ENCODE measurements at places on chromosomes 6 and 20.
A peak's percentile ranks its signal among the peaks of the same experiment; 100 is the strongest.

- no peak for DNase-seq
Observed at GRCh38 chr20:21136015-21136732, 10.3 kb downstream of the KIZ start.

GRCh38 chr6:109260126-109260525 lies 122.1 kb downstream of the CD164 start:
- no peak for DNase-seq

GRCh38 chr6:119174879-119175817 lies 96.7 kb upstream of the FAM184A start:
- no peak for DNase-seq

DNA sequence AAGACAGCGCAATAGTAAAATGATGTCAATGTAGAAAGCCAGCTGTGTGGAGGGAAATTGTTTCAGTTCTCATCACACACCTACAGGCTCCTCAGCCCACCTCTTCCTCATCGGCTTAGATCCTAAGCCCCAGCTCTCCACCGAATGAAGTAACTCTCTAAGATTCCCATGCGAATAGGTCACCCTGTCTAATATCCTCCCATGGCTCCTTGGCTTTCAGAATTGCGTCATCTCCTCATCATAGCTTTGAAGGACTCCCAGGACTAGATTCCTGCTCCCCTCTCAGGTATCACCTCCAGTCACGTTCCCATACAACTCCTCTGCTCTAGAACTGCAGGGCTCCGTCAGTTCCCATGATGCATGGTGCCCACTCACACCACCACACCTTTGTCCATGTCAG lies 16.2 kb upstream of the SLC22A16 start:
- DNase-seq = no peak

DNA sequence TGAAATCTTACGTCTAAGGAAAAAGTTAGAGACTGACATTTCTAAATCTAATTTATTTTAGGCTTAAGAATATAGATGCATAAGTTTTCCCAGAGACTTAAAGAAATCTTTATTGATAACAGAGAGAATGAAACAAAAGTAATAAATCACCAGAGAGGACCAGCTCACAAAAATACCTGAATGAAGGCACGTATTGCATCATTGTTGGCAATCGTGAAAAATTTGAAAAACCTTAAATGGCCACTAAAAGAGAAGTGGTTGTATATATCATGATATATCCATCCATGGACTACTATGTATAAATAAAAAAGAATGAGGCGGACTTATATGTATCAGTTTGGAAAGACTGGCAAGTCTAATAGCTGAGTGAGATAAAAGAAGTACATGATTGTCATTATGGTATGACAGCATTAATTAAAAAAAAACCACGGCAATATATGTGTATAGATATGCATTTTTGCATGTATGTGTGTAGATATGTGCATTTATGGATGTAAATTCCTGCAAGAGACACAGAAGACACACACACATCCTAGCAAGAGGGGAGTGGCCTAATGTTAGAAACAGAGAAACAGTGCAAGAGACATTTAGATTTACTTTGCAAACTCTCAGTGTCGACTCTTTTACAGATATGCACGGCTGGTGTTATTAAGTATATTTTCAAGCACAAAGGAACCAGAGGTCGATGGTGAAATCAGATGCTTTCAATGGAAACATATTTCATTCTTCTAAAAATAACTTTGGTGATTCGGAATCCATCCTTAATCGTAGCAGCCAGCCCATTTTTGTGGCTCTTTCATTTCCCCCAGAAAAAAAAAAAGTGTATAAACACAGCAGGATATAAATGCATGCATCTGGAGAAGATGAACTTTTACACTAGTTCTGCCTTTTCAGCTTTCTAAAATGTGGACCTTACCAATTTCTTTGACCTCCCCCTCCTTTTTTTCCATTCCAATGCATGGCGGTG lies 156.1 kb upstream of the SALL4 start:
- DNase-seq = no peak

GRCh38 chr20:51385646-51386530 lies 156.6 kb downstream of the NFATC2 start:
- DNase-seq = peak; percentile 24

GRCh38 chr6:3789018-3789895 lies 37.7 kb upstream of the PXDC1 start:
- no peak for DNase-seq

DNA sequence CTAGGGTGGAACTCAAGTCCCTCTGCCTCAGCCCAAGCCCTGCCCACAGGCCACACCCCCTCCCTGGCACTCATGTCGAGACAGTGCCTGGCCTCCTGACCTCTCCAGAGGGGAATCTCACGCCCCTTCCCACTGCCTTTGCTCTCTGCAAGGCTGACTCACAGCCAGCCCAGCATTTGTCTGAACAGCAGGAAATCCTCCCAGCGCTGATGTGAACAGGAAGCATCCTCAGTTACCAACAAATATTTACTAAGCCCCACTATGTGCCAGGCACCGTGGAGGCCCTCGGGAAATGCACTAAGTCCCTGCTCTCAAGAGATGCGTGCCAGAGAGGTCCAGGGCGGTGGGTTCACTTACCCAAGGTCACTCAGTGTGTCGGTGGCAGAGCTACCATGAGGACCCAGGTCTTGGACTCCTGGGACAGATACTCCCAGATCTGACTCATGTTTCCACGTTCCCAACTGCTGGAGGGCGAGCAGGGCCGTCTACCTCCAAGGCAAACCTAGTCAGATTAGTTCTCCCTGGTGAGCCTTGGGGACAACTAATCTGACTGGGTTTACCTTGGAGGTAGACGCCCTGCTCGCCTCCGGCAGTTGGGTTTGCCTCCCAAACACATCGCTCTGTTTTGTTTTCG lies 7.8 kb downstream of the ADA start:
- peak; percentile 49 for DNase-seq

GRCh38 chr6:127518710-127519468 lies at the start of gene MTCL3:
Gene MTCL3, minus strand, starts transcription at chr6:127519335.
- DNase-seq = peak; percentile 73

DNA sequence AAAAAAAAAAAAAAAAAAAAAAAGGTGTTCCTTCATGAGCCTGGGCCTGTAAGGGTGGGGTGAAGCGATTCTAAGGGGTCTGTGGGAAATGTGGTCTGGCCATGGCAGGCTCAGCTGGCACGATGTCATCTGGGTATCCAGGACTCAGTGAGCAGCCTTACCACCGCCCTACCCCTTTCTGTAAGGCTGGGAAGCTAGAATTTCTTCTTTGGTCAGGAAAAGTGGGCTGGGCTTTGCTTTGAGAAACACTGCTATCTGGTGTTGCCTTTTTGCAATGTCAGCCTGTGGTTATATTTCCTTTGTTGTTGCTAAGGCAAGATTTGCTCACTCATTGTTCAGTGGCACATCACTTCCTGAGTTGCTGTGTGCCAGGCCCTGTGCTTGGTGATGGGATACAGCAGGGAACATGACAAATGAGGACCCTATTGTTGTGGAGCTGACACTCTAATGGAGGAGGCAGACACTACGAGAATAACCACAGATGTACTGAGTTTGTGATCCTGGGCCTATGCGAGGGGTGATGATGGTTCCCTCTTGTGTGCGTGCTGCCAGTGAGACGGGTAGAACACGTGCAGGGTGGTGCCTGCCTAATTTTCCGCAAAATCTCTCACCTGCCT lies 45.9 kb upstream of the ZNFX1 start:
- peak; percentile 18 for DNase-seq

DNA sequence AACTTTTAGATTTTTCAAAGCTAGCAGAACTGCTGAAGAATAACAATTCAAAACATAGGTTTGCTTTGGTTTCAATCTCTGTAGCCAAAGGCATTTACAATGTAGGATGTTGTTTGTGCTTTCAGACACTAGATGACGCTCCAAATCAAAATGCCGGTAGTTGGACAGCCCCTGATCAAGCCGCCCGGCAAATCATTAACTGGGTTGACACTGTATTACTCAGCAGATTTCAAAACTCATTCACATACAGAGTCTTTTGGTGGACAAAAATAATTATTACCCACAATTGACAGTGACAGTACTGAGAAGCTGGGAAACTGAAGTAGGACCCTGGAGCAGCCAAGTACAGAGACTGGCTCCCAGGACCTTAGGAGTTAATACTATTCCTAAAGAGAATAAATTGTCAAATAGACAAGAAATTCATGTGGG lies 21.3 kb upstream of the HFE start:
- peak; percentile 47 for DNase-seq

GRCh38 chr20:7579888-7580287 lies 360.4 kb downstream of the HAO1 start:
- DNase-seq = no peak

DNA sequence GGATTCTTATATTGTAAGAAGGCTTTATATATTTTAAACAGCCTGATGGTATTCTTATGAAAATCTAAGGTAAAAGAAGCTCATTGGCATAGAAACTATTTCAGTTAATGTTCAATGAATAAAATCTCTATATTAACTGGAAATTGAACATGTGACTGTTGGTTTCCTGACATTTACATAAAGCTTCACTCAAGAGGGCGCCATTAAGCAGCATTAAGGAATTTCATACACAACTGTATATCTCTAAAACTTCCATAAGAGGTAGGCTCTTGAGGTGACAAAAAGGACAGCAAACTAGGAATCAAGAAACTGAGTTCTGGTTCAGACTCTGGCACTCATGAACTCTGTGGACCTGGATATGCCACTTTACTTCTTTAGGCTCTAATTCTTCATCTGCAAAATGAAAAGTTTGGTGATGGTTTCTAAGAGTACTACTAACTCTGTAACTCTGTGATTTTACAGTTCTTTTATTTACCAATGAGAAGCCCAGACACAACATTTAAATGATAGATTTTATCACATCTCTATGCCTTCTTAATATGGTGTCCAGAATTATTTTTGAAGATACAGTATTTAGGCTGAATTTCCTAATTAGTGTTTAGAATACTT lies 147.5 kb downstream of the FLRT3 start:
- DNase-seq = no peak

GRCh38 chr20:57774111-57774880 lies 64.5 kb upstream of the PMEPA1 start:
- DNase-seq = no peak

DNA sequence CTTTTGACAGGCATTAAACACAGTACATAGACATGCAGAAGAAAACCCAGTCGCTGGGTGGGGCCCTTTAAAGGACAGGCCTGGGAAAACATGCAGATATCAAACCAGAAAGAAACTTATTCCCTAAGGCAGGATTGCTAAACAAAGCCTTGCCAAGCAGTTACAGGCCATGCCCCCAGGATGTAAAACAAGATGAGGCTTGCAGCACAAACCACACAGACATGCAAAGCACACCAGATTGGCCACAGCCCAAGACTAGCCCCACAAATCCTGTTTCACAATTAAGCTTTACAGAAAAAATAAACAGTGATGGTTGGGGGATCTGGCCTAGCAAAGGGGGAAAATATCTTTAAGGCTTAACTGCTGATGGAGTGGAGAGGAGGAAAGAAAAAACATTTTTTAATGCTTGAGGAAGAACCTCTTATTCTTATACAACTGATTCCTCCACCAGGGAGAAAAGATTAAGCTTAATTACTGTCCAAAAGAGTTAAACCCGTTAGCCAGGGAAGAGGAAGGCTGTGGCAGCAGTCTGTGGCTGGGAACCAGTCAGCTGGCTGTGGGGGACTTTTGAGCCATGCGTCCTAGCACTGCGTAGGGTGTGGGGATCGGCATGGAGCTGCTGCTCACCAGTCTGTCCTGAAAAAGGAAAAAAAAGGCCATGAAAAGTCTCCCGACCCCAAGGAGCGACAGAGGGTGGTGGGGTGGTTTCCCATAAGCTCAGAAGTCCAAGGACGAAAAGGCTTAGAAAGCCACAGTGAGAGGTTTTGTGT lies 28.4 kb downstream of the COL19A1 start:
- no peak for DNase-seq

DNA sequence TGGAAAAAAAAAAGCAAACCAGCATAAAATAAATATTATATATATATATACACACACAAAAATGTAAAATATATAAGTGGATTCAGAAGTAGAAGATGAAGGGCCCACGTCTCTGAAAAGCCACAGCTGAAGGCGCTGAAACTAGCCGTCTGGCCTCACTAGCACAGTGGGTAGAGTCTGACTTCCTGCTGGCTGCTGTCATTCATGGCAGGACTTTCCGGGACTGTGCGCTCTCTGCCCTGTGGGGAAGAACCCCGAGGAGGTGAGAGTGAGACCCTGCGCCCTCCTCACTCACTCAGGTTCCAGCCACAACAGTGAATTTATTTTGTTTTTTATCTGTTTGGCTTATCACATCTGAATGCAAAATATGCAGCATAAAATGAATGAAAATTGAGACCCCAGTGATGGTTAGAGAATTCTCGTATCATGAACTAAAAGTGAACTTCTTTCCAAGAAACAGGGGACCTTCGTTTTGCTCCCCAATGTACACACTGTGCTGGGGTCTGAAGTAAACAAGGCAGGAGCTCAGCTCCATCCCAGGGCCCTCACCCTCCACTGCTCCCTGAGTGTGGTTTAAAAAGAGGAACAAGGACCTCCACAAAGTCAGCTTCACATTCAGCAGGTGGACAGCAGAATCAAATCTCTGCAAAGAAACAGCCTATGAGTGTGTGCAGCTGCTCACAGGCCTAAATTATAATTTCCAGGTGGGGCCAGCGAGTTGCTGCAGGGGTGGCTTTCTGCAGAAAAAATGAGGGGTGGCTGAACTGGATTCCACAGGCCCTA lies 1.3 kb upstream of the RAMACL start:
- DNase-seq = no peak

GRCh38 chr6:157985378-157986155 lies 3.9 kb downstream of the SYNJ2 start:
- DNase-seq = no peak

DNA sequence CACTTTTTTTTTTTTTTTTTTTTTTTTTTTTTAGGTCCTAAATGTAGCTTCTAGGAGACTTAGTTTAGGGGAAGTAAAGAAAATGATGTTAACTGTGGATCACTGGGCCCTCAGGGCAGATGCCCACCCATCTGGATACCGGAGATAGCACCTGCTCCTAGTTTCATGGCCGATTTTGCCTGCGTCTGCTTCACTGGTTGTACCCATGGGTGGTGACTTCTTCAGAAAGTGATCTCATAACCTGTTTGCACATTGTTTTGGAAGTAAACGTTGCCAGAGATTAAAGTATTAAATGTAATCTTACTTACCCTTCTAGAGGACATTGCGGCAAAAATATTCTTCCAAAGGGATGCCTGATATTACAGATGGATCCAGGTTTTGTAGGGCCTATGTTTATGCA lies 79.8 kb upstream of the SGK1 start:
- no peak for DNase-seq

GRCh38 chr6:34414999-34415858 lies 10.6 kb downstream of the RPS10 start:
- DNase-seq = no peak

DNA sequence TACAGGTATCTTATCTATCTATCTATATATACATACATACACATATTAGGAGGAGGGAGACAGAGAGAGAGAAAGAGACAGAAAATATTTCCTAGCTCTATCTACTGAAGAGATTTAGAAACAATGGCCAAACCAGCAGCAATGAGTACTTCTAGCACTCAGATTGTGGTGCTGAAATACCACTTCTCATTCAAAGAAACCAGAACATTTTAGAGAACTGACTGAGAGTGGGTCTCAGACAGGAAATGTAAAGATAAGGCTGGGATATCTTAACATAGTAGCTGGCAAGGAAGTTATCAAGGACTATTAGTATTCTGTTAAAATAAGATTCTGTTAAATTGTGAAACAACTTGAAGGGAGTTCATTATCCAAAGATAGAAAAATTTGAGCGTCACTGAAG lies 57.0 kb downstream of the DNAAF9 start:
- no peak for DNase-seq

GRCh38 chr6:52535711-52536423 lies 41.0 kb downstream of the TRAM2 start:
- DNase-seq = no peak

GRCh38 chr6:70673601-70674000 lies 5.9 kb downstream of the SMAP1 start:
- peak; percentile 7 for DNase-seq

Data from activated naive CD4-positive, alpha-beta T cell treated with Interleukin-2 at 50 U/mL for 16 hours (primary cell).